ENCODE measurements at places on chromosomes 5 and 9.

DNA sequence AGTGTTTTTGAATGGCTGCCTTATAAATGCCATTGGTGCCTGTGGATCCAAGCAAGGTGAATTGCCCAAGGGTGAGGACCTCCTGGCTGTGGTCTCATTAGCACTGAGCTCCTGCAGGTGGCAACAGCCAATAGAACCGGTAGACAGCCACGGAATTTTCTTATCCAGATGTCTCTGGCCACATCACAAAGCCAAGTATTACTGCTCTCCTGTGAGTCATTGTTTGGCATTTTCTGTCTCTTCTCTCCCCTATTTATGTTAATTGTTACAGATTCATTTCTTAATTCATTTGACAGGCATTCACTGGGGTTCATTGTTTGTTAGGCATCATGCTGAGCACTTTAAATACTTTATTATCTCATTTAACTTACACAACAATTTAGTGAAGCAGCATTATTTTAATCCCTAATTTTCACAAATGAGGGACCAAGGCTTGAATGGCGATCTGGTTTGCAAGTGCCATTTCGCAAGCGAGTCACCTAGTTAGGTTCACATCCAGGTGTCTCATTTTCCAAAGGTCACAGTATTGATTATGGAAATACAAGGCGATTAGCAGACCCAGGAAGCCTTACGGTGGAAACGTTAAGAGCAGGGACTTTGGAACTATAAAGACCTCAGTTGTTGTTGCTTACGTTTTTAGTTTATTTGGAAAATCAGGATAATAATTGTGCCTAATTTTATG lies 58.2 kb upstream of the DPYSL3 start:
- H3K27me3 ChIP-seq, result no peaks in the 10 kb centered on the region
- H3K4me3 ChIP-seq, result no peak overlapping the region
- no peak overlapping the region for H3K27ac ChIP-seq
- no peak for DNase-seq
- H3K36me3 ChIP-seq, result no peaks in the 10 kb centered on the region
- H3K4me1 ChIP-seq, result no peaks in the 10 kb centered on the region

DNA sequence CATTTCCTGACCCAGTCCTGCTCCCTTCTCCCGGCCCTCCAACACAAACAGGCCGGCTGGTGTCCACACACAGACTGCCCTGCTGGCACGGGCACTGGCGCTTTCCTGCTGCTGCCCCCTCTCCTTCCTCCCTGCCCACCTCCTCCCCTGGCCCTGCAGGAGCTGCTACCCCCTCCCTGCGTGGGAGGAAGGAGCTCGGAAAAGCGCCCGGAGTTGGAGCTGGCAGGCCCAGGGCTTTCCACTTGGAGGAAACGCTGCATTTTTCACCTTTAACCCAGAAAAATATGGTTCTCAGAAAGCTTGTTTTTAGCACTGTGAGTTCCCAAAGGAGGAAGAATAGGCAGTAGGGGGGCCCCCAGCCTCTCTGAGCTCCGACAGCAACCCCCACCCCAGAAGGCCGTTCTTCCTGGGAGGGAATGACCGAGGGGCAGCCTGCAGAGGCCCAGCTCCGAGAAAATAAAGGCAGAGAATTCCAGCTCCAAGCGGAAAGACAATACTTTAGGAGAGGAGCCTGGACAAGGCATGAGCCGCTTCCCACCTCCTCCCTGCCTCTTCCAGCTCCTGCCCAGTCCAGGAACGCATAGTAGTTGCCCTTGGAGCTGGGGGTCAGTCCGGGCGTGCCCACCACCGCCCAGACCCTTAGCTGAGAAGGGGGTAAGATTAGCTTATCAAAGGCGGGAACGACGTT lies 88.9 kb downstream of the LIFR start:
- peaks cover 69% of the 10 kb centered on the region for H3K4me1 ChIP-seq
- no peaks in the 10 kb centered on the region for H3K36me3 ChIP-seq
- peak; percentile 82 for DNase-seq
- no peak overlapping the region for H3K4me3 ChIP-seq

GRCh38 chr9:127832248-127832647 lies 22.2 kb downstream of the ENG start:
- no peak for DNase-seq
- peaks cover 6% of the 10 kb centered on the region for H3K4me1 ChIP-seq
- H3K27me3 ChIP-seq, result no peaks in the 10 kb centered on the region
- H3K36me3 ChIP-seq, result peaks cover 4% of the 10 kb centered on the region
- H3K4me3 ChIP-seq, result no peak overlapping the region
- H3K27ac ChIP-seq, result no peak overlapping the region

GRCh38 chr5:94057655-94058054 lies 316.3 kb upstream of the POU5F2 start:
- no peak for DNase-seq
- no peak overlapping the region for H3K4me3 ChIP-seq
- no peak overlapping the region for H3K27ac ChIP-seq

- peaks cover 10% of the 10 kb centered on the region for H3K4me1 ChIP-seq
- H3K27ac ChIP-seq, result no peak overlapping the region
- peak overlapping the region; percentile 41 for H3K4me3 ChIP-seq
- no peaks in the 10 kb centered on the region for H3K36me3 ChIP-seq
- H3K27me3 ChIP-seq, result no peaks in the 10 kb centered on the region
These were observed 393 bp downstream of the SH3GLB2 start for GRCh38 chr9:129027685-129028191.

- H3K36me3 ChIP-seq, result no peaks in the 10 kb centered on the region
- no peak overlapping the region for H3K4me3 ChIP-seq
- H3K27me3 ChIP-seq, result peaks cover 3% of the 10 kb centered on the region
- no peaks in the 10 kb centered on the region for H3K4me1 ChIP-seq
These were observed 11.2 kb downstream of the LRRC26 start for GRCh38 chr9:137158625-137159024.

- peaks cover 3% of the 10 kb centered on the region for H3K36me3 ChIP-seq
- peak overlapping the region; percentile 82 for H3K27ac ChIP-seq
- DNase-seq, result peak; percentile 28
- no peaks in the 10 kb centered on the region for H3K27me3 ChIP-seq
- H3K4me3 ChIP-seq, result peak overlapping the region; percentile 75
- H3K4me1 ChIP-seq, result no peaks in the 10 kb centered on the region
These were observed 529 bp downstream of the UBAC1 start for GRCh38 chr9:135960411-135961276.

DNA sequence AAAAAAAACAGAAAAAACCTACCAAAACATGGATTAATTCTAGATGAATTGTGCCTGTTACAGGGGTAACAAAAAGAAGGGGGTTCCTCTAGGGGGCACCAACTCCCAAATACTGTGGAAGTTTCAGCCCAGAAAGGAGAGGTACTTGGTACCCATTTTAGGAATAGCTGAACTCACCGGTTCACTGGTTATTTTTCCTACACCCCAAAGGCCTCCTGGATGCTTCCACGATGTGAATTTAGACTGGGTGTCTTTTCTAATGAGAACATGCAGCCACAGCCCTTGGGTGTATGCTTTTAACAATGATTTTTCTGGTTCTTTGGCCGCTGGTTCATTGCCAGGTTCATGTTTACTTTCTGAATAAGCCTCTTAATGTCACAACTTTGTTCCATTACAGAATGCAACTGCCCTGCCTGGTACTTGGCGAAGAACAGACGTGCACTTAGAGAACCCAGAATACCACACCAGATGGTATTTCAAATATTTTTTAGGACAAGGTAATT lies 46.7 kb downstream of the GARNL3 start:
- no peaks in the 10 kb centered on the region for H3K4me1 ChIP-seq
- peaks cover 5% of the 10 kb centered on the region for H3K36me3 ChIP-seq
- H3K27me3 ChIP-seq, result no peaks in the 10 kb centered on the region
- peak; percentile 52 for DNase-seq
- no peak overlapping the region for H3K4me3 ChIP-seq

- H3K4me1 ChIP-seq, result no peaks in the 10 kb centered on the region
- no peak overlapping the region for H3K4me3 ChIP-seq
- DNase-seq, result no peak
- H3K36me3 ChIP-seq, result no peaks in the 10 kb centered on the region
- H3K27me3 ChIP-seq, result no peaks in the 10 kb centered on the region
These were observed 9.1 kb downstream of the PRKACG start for GRCh38 chr9:69004836-69005235.

DNA sequence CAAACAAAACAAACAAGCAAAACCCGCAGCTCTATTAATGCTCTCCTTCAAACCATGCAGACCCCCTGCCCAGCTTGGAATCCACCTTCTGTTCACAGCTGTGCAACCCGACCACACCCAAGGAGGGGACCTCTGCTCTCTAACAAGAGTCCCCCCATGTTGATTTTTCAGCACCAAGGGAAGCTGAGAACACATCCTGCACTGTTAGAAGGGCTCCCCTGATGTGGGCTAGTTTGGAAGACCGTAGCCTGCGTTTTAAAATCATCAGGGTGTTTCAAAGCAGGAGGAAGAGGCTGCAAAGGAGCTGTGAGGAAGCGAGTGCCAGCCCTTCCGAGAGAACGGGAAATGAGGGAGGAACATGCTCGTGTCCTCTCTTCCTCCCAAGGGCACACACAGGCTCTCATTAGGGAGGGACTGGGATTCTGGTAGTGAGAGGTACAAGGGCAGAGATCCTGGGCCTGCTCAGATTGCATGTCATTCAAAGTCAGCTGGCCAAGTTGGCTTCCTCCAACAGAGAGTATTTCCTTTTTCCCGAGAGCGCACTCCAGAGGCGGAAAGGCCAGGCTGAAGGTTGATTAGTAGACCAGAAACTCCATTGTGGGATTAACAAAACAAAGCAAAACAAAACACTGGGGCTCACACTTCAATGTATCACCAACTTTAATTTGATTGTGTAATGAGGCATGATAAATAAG lies 185.9 kb downstream of the SEMA6A start:
- peak overlapping the region; percentile 5 for H3K27ac ChIP-seq
- no peak overlapping the region for H3K4me3 ChIP-seq
- no peak for DNase-seq

DNA sequence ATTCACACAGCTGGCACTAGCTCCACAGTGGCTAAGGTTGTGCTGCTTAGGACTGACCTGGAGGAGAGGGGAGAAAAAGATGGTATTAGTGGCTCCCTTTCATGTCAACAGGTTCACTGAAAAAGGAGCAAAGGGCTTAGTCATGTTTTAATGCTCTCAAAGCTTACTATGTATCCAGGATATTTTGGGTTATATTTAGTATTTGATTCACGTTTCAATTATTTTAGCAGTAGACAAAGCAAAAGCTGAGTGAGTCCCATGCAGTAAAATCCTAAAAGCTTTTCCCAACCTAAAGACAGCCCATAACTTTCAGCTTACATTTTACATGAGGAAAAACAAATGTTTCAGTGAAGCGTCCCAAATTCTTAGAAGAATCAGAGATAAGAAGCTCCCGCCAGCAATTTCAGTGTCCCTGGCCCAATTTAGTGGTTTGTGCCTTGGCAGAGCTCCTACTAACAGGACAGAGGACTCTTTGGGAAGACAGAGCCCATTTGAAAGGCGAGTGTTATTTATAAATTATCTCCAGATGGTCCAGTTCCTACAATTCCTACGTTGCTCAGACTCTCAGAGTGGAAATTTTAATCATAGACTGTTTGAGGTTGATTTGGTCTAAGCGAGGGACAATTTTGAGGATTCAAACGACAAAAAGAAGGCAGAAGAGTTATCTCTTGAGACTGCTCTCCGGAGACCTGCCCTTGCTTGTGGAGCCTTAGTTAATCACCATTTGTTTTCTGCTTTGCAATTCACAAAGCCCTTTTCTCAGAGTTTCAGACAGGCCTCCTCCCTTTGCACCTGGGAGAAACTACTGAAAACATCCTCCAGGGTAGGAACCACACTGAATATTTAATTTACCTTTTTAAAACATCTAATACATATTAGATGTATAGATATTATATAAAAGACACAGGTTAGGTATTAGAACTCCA lies 225.0 kb upstream of the ANKRD55 start:
- H3K36me3 ChIP-seq, result no peaks in the 10 kb centered on the region
- peak; percentile 86 for DNase-seq
- no peak overlapping the region for H3K27ac ChIP-seq
- no peaks in the 10 kb centered on the region for H3K27me3 ChIP-seq
- peaks cover 4% of the 10 kb centered on the region for H3K4me1 ChIP-seq

DNA sequence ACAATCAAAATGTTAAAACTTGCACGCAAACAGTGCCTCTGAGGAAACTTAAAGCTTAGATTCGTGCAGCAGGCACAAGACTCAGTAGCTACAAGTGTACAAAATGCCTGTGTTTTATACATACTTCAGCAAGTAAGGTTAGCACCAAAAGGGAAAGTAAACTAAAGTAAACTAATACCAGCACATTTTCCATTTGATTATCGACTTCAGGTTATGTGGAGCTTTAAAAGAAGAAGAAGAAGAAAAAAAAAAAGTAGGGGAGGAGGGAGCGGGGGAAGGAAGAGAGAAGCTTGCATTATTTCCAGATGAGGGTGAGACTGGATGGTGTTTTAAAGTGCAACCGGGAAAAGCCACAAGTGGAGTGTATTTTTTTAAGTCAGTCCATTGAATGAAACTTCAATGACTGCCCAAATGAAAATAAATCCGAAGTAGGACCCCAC lies 596 bp upstream of the ADAMTS6 start:
- no peaks in the 10 kb centered on the region for H3K4me1 ChIP-seq
- H3K4me3 ChIP-seq, result peak overlapping the region; percentile 4
- peak overlapping the region; percentile 96 for H3K27ac ChIP-seq

DNA sequence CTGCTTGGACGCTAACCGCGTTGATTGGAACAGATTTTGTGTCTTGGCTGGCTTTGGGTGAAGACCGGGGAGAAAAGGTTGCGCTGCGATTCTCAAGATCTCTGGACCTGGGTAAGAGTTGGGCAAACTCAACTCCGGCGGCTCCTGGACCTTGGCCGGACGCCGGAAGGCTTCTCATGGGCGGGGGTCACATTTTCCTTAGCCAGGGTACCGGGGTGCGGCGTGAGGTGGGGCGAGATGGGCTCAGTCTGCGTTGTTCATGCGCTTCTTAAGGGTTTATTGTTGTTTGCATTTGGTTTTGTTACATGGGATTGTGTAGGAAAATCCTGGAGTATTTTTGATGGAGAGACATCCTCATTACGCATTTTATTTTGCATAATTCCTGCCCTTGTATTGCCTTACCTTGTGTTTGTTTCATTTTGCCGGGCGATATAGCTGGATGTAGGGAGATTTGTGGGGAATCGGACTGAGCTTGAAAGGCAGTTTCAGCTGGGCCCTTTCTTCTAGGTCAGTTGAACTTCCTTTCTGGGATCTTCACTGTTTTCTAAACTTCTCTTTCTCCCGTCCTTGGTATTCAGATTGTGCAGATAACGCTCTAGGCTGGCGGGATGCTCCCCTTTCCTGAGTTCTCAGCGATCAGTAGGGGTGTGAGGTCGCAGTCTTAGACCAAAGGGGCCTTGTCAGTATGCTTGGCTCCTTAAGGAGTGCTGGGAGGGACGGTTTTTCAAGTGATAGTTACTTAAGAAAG lies 524 bp downstream of the MEGF10 start:
- DNase-seq, result no peak
- H3K36me3 ChIP-seq, result no peaks in the 10 kb centered on the region
- H3K27ac ChIP-seq, result no peak overlapping the region
- H3K4me1 ChIP-seq, result no peaks in the 10 kb centered on the region
- no peak overlapping the region for H3K4me3 ChIP-seq
- peaks cover 51% of the 10 kb centered on the region for H3K27me3 ChIP-seq

GRCh38 chr5:151250346-151251000 lies 2.5 kb upstream of the GM2A start:
- no peak overlapping the region for H3K4me3 ChIP-seq
- H3K4me1 ChIP-seq, result peaks cover 5% of the 10 kb centered on the region
- no peaks in the 10 kb centered on the region for H3K27me3 ChIP-seq
- no peak for DNase-seq
- no peaks in the 10 kb centered on the region for H3K36me3 ChIP-seq
